ENCODE measurements at places on chromosomes 4 and X.

GRCh38 chr4:5933116-5933515, 40.2 kb upstream of the CRMP1 start:
- DNase-seq: no peak

DNA sequence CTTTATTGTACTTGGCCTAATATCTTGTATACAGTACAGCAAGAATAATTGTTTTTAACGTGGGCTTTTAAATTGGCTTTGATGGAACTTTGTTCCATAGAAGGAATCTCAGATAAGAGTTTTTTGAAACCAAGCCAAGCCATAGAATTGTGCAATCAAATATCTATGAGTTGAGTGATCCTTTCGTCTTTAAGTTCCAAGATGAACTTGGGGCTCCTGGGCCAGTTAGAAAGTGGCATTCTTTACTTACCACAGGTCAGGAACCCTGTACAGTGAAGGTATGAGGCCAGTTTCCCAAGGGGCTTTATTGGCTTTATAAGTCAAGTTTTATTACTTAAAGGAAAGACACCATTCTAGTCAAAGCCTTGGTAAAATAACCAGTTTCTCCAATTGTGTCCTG, 2104.2 kb downstream of the PCDH7 start:
- DNase-seq: no peak

DNA sequence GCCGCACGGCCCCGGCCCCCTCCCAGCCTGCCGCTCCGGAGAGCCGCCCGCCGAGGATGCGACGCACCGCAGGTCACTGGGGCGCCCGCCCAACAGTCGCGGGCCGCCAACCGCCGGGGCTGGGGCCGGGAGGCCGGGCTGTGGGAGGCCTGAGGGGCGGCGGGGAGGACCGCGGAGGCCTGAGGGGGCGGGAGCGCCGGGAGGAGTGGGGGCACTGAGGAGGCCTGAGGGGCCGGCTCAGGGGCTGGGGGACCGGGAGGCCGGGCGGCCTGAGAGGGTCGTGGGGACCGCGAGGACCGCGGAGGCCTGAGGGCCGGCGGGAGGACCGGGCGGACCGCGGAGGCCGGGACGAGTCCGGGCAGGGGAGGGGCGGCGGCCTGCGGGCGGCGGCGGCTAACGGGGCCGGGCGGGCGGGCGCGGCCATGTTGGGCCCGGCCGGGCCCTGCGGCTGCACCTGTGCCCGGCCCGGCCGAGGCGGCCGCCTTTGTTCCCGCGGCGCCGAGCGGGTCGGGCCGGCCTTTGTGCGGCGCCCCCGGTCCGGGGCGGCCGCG, 353 bp downstream of the NSD2 start:
- DNase-seq: peak; percentile 22

GRCh38 chrX:110133735-110134370, 130.9 kb downstream of the TMEM164 start:
- no peak for DNase-seq

GRCh38 chr4:97123573-97123972, 1019.7 kb downstream of the STPG2 start:
- no peak for DNase-seq

DNA sequence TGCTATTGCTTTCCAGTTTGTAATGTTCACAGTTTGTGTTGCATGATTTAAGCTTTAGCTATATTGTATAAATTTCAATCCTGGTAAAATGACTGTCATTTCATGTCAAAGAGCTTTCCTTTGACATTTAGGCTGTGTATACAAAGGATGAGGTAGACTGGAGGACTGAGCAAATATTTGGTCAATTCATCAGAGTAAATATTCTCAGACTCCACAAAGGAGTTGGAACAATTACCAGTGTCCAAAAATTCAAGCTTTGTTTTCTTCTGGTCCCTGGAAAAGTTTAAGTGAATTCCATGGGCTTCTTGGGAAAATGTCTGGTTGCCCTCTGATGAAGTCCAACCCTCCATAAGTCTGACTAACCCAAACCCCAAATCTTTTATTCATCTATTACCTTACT, 682.4 kb downstream of the DACH2 start:
- DNase-seq: no peak

GRCh38 chr4:57064811-57065711, 45.1 kb downstream of the IGFBP7 start:
- DNase-seq: no peak

- no peak for DNase-seq
Measured at GRCh38 chr4:177673985-177674489, 231.8 kb upstream of the AGA start.

- no peak for DNase-seq
Measured at GRCh38 chr4:23213198-23213597, 520.5 kb downstream of the GBA3 start.

GRCh38 chr4:149784018-149784417, 31.6 kb downstream of the IQCM start:
- no peak for DNase-seq

DNA sequence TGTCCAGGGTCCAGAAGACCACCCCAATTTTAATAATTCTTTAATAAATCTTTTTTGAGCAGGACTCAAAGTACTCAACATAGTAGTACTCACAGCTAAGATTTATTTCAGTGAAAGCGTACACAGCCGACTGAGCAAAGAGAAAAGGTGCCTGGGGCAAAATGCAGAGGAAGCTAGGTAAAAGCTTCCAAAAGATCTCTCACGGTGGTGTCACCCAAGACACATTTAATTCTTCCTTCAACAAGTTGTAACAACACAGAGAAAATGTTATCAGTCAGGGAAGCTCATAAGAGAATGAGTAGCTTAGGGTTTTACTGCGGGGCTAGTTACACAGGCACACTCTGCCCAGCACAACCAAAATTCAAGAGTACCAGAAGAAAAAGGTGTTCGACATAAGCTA, 201.1 kb downstream of the OPHN1 start:
- no peak for DNase-seq

DNA sequence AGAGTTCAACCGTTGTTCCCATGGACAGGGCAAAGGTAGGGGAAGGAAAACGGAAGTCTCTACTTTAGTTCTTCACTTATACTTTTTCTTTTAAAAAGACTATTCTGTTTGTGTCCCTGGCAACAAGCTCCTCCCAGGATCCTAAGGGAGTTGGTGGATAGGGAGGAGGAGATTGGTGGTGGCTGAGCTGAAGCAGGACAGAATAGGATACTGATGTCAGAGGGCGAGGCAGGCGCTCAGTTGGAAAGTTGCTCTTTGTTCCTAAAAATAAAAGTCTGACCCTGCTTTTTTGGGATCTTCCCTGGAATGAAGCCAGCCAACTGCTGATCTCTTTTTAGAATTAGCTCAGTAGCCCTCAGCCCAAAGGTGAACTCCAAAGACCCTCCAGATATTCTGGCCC, 104.7 kb downstream of the MGST2 start:
- no peak for DNase-seq

- no peak for DNase-seq
Measured at GRCh38 chr4:114600672-114601071, 2.1 kb downstream of the UGT8 start.

- no peak for DNase-seq
Measured at GRCh38 chrX:5306654-5307121, 922.0 kb downstream of the NLGN4X start.

DNA sequence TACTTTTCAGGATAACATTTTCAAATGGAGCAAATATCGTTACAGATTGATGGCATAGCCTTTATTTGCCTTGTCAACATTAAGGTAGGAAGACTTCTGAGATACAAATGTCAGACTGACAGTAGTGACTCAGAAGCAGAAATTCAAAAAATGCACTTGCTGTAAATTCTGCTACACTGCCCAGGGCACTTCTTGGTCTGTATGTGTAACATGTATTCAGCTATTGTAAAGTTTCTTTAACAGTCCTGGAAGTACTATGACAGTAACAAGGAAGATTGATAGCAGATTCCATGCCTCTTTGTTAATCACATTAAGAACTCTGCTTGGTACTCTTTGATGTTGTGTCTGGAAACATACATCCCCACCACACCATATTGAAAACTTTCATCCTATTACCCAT, 69.6 kb upstream of the PCDH18 start:
- no peak for DNase-seq

DNA sequence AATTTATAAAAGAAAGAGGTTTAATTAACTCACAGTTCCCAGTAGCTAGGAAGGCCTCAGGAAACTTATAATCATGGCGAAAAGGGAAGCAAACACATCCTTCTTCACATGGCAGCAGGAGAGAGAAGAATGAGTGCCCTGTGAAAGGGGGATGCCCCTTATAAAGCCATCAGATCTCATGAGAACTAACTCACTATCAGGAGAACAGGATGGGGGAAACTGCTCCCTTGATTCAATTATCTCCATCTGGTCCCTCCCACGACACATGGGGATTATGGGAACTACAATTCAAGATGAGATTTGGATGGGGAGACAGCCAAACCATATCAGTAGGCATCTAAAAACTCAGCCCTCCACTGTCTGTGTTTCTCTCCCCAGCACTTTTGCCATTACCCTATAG, 22.4 kb downstream of the ANK2 start:
- no peak for DNase-seq

- no peak for DNase-seq
Measured at GRCh38 chr4:6802025-6802424, 19.5 kb downstream of the KIAA0232 start.

DNA sequence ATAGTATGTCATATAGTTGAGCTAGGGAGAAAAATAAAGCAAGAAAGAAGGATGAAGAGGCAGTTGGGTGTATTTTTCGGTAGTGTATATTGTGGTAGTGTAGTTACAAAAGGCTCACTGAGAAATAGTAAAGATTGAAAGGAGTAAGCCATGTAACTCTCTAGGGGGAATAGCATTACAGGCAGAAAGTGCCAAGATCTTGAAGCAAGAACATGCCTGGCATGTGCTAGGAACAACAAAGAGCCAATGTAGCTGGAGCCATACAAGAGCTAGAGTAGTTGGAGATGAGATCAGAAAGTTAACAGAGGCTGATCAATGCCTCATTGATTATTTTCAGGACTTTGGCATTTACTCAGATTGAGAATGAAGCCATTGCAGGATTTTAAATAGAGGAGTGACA, 3.0 kb downstream of the ABCE1 start:
- no peak for DNase-seq

DNA sequence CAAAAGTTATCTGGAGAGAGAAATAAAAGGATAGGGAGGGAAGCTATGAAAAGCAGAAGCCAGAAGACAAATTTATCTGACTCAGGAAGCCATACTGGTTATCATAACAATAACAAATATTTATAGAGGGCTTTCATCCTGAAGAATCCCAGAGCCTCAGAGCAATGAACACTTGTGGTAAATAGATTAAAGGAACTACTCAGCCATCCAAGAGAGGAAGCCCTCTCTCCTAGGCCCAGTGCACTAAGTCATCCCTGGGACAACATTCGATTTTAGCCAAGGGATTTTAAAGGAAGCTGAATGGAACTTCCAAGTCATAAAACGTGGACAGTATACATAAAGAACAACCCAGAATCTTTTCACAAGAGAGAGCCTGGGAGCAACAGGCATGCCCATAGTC, 76.9 kb downstream of the COL4A6 start:
- DNase-seq: no peak

DNA sequence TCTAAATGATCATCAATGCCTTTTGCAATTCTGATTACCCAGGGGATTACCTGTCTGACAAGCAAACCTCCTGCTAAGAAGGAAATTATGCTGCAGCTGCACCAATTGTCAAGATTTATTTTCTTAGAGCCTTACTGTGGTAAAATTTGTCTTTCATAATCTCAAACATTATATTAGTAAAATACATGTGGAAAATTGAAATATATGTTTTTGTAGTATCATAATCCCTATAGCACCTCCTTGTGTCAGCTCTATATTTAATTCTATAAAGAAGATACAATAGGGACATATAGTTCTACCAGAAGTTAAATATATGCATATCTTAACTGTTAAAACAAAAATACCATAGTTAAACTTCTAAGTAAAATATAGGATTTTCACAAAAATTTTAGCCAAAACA, 655.6 kb upstream of the PCDH10 start:
- DNase-seq: no peak

GRCh38 chrX:44651358-44651757, 108.7 kb upstream of the FUNDC1 start:
- DNase-seq: no peak

DNA sequence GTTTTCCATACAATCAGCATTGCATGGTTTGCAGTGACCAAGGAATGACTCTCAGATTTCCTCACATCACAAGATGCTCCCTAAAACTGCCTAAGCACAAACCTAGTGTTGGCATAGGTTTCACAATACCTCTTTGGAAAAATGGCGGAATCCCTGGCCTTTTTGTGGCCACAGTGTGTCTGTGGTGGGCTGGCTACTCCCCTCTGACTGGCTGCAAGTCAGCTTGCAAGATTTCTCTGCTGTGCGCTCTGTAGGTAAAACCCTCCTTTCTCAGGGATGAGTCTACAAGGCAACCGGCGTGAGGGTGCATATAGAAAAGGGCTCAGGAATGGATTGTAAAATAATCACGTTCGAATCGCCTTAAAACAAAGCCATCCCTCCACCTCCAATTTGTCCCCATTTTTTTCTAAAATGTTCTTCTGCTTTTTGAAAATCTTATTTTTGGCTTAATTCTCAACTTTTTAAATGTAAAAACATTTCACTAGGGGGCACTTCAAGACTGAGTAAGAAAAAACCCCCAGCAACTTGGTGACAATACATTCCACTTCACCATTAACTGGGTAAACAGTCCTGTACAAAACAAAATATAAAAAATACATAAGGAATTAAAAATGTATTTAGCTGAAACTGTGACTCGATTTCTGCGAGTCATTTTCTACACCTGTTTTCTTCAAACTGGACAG, 235.6 kb downstream of the STIM2 start:
- DNase-seq: no peak

- peak; percentile 92 for DNase-seq
Measured at GRCh38 chrX:48539345-48540027, at the start of gene TBC1D25. TSS of gene TBC1D25 (plus strand) at chrX:48539714. CDS start at chrX:48539798, 84 bp downstream.

- no peak for DNase-seq
Measured at GRCh38 chrX:25005382-25006185, 10.2 kb downstream of the ARX start.

GRCh38 chr4:76234679-76235044, 16.9 kb upstream of the FAM47E start:
- DNase-seq: no peak

DNA sequence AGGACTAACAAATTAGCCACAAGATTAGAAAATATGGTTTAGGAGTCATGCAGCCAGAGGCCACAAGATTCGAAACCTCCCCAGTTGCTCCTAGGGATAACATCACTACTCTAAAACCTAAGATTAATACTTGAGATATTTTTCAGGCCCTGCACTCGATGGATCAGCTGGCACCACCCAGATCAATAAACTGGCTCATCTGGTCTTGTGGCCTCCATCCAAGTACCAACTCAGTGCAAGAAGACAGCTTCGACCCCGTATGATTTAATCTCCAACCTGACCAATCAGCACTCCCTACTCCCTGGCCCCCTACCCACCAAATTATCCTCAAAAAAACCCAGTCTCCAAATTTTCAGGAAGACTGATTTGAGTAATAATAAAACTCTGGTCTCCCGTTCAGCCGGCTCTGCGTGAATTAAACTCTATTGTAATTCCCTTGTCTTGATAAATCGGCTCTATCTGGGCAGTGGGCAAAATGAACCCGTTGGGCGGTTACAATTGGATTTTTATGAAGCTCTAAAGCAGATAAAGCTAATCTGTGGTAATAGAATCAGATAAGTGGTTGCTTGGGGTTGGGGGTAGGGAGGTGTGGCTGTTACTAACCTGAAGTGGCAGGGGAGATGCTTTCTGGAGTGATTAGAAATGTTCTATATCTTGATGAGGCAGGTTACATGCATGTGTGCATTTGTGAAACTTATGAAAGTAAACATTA, 91.8 kb upstream of the ATXN3L start:
- DNase-seq: no peak

GRCh38 chrX:79181401-79181800, 36.9 kb downstream of the GPR174 start:
- no peak for DNase-seq

- DNase-seq: no peak
Measured at GRCh38 chr4:21320034-21320433, 619.8 kb downstream of the PACRGL start.

All from stimulated activated CD8-positive, alpha-beta memory T cell treated with anti-CD3 and anti-CD28 coated beads, Interleukin-4, amount 100 ng/mL, for 24 hours (primary cell).